ENCODE measurements at places on chromosomes 6 and 20. TPM values are rescaled to one million over a fixed set of nuclear protein-coding genes. Genes with fewer than 3 reads are reported as not detected.

Gene COL19A1
- total RNA-seq = 2.3 TPM

Gene BMP2
- total RNA-seq = 17.6 TPM

Gene IYD
- total RNA-seq = 0.38 TPM

Gene MED23
- total RNA-seq = 36.2 TPM

Gene RUNX2
- total RNA-seq = 0.46 TPM

DNA sequence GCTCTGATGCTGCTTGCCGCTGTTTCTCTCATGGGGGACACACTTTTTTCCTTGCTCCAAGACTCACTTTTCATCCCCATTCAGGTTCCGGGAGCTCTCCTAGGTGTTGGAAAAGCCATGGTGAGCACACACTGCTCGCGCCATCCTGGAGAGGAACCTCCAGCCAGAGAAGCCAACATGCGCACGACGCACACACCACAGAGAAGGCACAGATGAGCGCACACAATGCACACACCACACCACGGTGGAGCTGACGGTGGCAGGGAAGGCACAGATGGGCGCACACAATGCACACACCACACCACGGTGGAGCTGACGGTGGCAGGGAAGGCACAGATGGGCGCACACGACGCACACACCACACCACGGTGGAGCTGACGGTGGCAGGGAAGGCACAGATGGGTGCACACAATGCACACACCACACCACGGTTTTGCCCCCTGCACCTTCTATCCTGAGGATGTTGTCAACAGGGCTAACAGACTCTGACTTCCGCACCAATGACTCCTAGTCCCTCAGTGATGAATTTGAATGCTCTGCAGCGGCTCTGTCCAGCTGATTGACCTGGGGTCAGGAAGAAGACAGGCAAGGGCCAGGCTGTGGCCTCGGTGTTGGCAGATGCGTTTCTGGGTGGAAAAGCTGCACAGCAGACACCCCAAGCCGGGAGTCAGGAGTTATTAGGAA, 154.7 kb downstream of the ERMARD start:
- no peaks in the 10 kb centered on the region for H3K4me1 ChIP-seq
- peaks cover 13% of the 10 kb centered on the region for H3K27me3 ChIP-seq
- no peak for DNase-seq
- no peaks in the 10 kb centered on the region for H3K36me3 ChIP-seq
- H3K27ac ChIP-seq = no peak overlapping the region
- no peak overlapping the region for H3K4me3 ChIP-seq

- no peak overlapping the region for H3K4me3 ChIP-seq
- no peak for DNase-seq
- no peak overlapping the region for H3K27ac ChIP-seq
- H3K4me1 ChIP-seq = peaks cover 42% of the 10 kb centered on the region
These were observed 9.4 kb downstream of the SNX9 start for GRCh38 chr6:157832250-157832967.

- H3K4me1 ChIP-seq = peaks cover 19% of the 10 kb centered on the region
- H3K27ac ChIP-seq = no peak overlapping the region
- H3K36me3 ChIP-seq = peaks cover 37% of the 10 kb centered on the region
- H3K4me3 ChIP-seq = no peak overlapping the region
- no peak for DNase-seq
These were observed 167.1 kb upstream of the SCGN start for GRCh38 chr6:25484900-25485299.

GRCh38 chr6:82589509-82590206, 226.0 kb downstream of the TPBG start:
- H3K27me3 ChIP-seq = no peaks in the 10 kb centered on the region
- no peak overlapping the region for H3K27ac ChIP-seq
- H3K4me3 ChIP-seq = no peak overlapping the region
- H3K4me1 ChIP-seq = no peaks in the 10 kb centered on the region
- DNase-seq = no peak

- no peak overlapping the region for H3K4me3 ChIP-seq
- H3K4me1 ChIP-seq = peaks cover 26% of the 10 kb centered on the region
- H3K36me3 ChIP-seq = peaks cover 7% of the 10 kb centered on the region
- no peak overlapping the region for H3K27ac ChIP-seq
- no peaks in the 10 kb centered on the region for H3K27me3 ChIP-seq
These were observed 41.9 kb downstream of the ELOVL5 start for GRCh38 chr6:53306819-53307347.

- H3K36me3 ChIP-seq = no peaks in the 10 kb centered on the region
- H3K4me1 ChIP-seq = peaks cover 7% of the 10 kb centered on the region
- no peak for DNase-seq
These were observed 558.7 kb upstream of the MMS22L start for GRCh38 chr6:97841763-97842162.

DNA sequence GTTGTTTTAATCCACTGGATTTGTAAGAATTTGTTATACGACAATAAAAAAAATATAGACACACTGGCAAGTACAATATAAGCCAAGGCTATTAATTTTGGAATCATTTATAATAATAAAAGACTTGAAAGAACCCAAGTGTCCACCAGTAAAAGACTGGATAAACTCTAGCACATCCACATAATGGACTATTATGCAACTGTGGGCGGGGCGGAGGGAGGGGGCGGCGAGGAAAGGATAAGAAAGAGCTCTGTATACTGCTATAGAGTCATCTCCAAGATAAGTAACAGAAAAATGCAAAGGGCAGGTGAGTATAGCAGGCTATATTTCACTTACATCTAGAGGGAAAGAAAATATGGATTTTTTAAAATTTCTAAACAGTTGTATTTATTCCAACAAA, 123.3 kb downstream of the TBC1D32 start:
- no peak overlapping the region for H3K27ac ChIP-seq
- peaks cover 19% of the 10 kb centered on the region for H3K36me3 ChIP-seq
- H3K4me1 ChIP-seq = no peaks in the 10 kb centered on the region
- no peak overlapping the region for H3K4me3 ChIP-seq
- DNase-seq = no peak

DNA sequence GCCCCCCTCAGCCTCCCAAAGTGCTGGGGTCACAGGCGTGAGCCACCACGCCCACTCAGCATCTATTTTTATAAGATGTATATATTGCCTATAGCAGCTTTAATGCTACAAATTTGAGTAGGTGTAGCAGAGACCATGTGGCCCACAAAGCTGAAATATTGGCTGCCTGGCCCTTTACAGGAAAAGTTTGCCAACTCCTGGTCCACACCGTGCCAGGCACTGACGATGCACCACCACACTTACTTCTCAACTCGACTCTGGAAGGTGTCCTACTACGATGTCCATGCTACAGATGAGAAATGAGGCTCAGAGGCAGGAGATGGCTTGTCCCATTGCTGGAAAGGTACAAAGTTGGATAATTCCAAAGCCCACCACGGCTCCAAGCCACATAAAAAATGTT, 17.2 kb upstream of the SRSF6 start:
- H3K27me3 ChIP-seq = peaks cover 22% of the 10 kb centered on the region
- DNase-seq = no peak
- no peak overlapping the region for H3K4me3 ChIP-seq
- no peaks in the 10 kb centered on the region for H3K4me1 ChIP-seq

GRCh38 chr6:157726892-157727628, 96.0 kb upstream of the SNX9 start:
- no peak for DNase-seq
- no peaks in the 10 kb centered on the region for H3K36me3 ChIP-seq
- peaks cover 8% of the 10 kb centered on the region for H3K27me3 ChIP-seq

- peak overlapping the region; percentile 64 for H3K27ac ChIP-seq
- no peak overlapping the region for H3K4me3 ChIP-seq
- peaks cover 6% of the 10 kb centered on the region for H3K36me3 ChIP-seq
- no peaks in the 10 kb centered on the region for H3K27me3 ChIP-seq
- no peaks in the 10 kb centered on the region for H3K4me1 ChIP-seq
These were observed 53.3 kb downstream of the SLC23A2 start for GRCh38 chr20:4947817-4948559.

- H3K27me3 ChIP-seq = no peaks in the 10 kb centered on the region
- no peak for DNase-seq
- H3K4me1 ChIP-seq = peaks cover 24% of the 10 kb centered on the region
- no peaks in the 10 kb centered on the region for H3K36me3 ChIP-seq
- no peak overlapping the region for H3K27ac ChIP-seq
These were observed 84.3 kb downstream of the ATXN1 start for GRCh38 chr6:16676978-16677377.

GRCh38 chr6:157800420-157801237, 22.4 kb upstream of the SNX9 start:
- DNase-seq = no peak
- no peaks in the 10 kb centered on the region for H3K4me1 ChIP-seq
- no peak overlapping the region for H3K27ac ChIP-seq
- peaks cover 4% of the 10 kb centered on the region for H3K27me3 ChIP-seq
- H3K4me3 ChIP-seq = no peak overlapping the region
- H3K36me3 ChIP-seq = no peaks in the 10 kb centered on the region

DNA sequence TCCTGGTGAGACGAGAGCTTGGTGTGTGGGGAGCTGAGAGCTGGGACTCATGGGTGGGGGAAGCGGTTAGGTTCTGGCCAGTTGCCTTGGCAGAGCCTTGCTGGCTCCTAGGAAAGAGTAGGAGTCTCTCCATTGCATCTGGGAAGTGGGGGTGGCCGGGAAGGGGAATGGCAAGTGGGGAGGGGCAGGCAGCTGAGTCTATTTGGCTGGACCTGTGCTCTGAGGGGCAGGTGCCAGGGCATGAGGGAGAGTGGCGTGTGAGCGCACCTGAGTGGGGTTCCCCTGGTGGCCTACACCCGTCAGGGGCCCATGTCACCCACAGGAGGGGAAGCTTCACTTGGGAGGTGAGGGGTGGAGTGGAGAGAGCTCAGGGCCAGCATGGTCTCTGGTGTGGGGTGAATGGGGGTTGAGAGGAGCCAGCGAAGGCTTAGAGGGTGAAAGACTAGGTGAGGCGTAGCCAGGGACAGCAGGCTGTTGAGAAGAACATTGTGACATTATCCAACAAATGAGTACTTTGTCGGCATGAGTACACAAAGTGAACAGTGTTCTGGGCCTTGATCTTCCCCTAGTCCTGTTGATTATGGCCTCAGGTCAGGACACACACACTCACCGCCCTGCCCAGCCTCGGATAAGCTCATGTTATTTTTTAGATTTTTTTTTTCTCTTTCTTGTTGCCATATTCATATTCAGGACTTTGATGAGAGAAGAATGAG, 59.8 kb downstream of the FAM120B start:
- no peak overlapping the region for H3K4me3 ChIP-seq
- peaks cover 20% of the 10 kb centered on the region for H3K4me1 ChIP-seq
- H3K36me3 ChIP-seq = peaks cover 7% of the 10 kb centered on the region
- no peak for DNase-seq
- H3K27ac ChIP-seq = peak overlapping the region; percentile 39

DNA sequence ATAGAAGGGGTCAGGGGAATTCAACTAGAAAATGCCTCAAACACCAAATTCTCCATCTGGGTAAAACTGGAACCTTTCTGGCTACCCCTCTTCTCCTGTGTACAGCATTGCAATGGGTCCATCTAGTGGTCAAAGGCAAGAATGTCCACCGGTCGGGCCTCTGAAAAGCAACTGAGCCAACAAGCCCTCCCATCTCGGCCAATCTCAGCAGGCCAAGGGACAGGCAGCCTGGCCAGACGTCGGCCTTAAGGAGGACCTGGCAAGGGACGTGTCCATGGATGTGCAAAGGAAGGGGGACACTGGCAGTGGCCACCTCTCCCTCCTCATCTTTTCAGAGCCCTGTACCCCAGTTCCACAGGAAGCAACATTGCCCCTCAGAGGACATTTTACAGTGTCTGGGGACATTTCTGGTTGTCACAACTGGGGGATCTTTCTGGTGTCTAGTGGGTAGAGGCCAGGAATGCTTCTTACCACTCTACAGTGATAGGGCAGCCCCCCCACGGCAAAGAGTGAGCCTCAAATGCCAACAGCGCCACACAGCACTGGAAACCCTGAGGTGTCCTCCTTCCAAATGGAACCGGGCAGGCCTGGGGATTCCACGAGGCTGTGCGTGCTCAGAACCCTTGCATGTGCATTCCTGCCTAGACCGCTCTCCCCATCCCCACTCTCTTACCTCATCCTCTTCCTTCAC, 99.8 kb upstream of the FOXA2 start:
- no peak overlapping the region for H3K27ac ChIP-seq
- H3K4me3 ChIP-seq = no peak overlapping the region
- H3K27me3 ChIP-seq = peaks cover 5% of the 10 kb centered on the region
- peaks cover 32% of the 10 kb centered on the region for H3K4me1 ChIP-seq

GRCh38 chr20:19789446-19789845, 31.4 kb downstream of the RIN2 start:
- peaks cover 14% of the 10 kb centered on the region for H3K4me1 ChIP-seq
- H3K36me3 ChIP-seq = peaks cover 8% of the 10 kb centered on the region
- no peak for DNase-seq
- H3K4me3 ChIP-seq = no peak overlapping the region
- H3K27me3 ChIP-seq = no peaks in the 10 kb centered on the region
- H3K27ac ChIP-seq = no peak overlapping the region
